ENCODE measurements at places on chromosomes 16 and 17.

- peak; percentile 67 for DNase-seq
Observed at GRCh38 chr17:19762515-19762961, 14.4 kb upstream of the ALDH3A1 start.

- no peak for DNase-seq
Observed at GRCh38 chr17:43800736-43801135, 20.5 kb downstream of the CFAP97D1 start.

GRCh38 chr17:31431852-31432658, 40.6 kb downstream of the RAB11FIP4 start:
- DNase-seq: no peak

- DNase-seq: no peak
Observed at GRCh38 chr17:51957786-51958185, 200.7 kb downstream of the CA10 start.

- no peak for DNase-seq
Observed at GRCh38 chr17:74245145-74245831, 28.7 kb upstream of the DNAI2 start.

- DNase-seq: no peak
Observed at GRCh38 chr17:69634844-69635243, 220.3 kb downstream of the MAP2K6 start.

- no peak for DNase-seq
Observed at GRCh38 chr17:75049057-75049456, 2.0 kb downstream of the KCTD2 start.

GRCh38 chr16:82601989-82602640, 24.7 kb upstream of the CDH13 start:
- no peak for DNase-seq

DNA sequence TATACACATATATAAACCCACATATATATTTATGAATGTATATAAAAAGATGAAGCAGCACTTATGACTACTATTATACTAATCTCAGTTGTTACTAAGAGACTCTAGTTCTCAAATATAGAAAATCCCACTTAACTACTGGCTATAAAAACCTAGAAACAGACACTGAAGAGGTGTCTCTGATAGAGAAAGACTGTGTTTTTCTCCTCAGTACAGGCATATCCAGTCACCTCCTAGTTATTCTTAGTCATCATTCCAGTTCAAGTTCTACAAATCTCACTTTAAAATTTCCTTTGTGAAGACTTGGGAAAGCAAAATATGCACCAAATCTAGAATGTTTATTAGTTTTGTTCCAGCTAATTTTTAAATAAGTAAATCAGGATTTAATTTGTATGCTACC, 93.9 kb downstream of the STH start:
- DNase-seq: no peak

GRCh38 chr17:64277831-64278562, 14.9 kb upstream of the TEX2 start:
- DNase-seq: no peak

GRCh38 chr16:85206472-85207356, 94.4 kb upstream of the CIBAR2 start:
- no peak for DNase-seq

- DNase-seq: no peak
Observed at GRCh38 chr17:17344507-17345293, 41.5 kb downstream of the NT5M start.
